ENCODE measurements at places on chromosomes 1 and 21. TPM values are rescaled to one million over a fixed set of nuclear protein-coding genes. Genes with fewer than 3 reads are reported as not detected.

The PLA2G2A gene
- not detected for total RNA-seq

The CNR2 gene
- not detected for total RNA-seq

The ERICH3 gene
- not detected for total RNA-seq

The SETSIP gene
- not detected for total RNA-seq

The ATXN7L2 gene
- 13.1 TPM for total RNA-seq

The S100A8 gene
- 21.0 TPM for total RNA-seq

The FCRL4 gene
- not detected for total RNA-seq

The CD1E gene
- total RNA-seq = not detected

The CIART gene
- total RNA-seq = 4.5 TPM

The ARHGAP30 gene
- 78.9 TPM for total RNA-seq

The VAMP4 gene
- 8.1 TPM for total RNA-seq

The ECM1 gene
- not detected for total RNA-seq

The PGLYRP3 gene
- not detected for total RNA-seq

The CCDC30 gene
- 1.3 TPM for total RNA-seq

The FAM151A gene
- total RNA-seq = not detected

The DOCK7 gene
- total RNA-seq = 7.9 TPM

The ZBTB8B gene
- not detected for total RNA-seq

The C1orf167 gene
- total RNA-seq = not detected

The SPRR1B gene
- not detected for total RNA-seq

The CD1D gene
- 0.14 TPM for total RNA-seq

The DMRTA2 gene
- not detected for total RNA-seq

The CELA2B gene
- not detected for total RNA-seq

The SYDE2 gene
- total RNA-seq = 6.9 TPM

The C1orf185 gene
- total RNA-seq = not detected

The SH2D1B gene
- not detected for total RNA-seq

The OR2T11 gene
- not detected for total RNA-seq

The MIXL1 gene
- total RNA-seq = not detected
